Tibial nerve (tissue), 4 donors: ENCODE measurements at places on chromosomes 4 and X.
A peak's percentile ranks its signal among the peaks of the same experiment; 100 is the strongest.

DNA sequence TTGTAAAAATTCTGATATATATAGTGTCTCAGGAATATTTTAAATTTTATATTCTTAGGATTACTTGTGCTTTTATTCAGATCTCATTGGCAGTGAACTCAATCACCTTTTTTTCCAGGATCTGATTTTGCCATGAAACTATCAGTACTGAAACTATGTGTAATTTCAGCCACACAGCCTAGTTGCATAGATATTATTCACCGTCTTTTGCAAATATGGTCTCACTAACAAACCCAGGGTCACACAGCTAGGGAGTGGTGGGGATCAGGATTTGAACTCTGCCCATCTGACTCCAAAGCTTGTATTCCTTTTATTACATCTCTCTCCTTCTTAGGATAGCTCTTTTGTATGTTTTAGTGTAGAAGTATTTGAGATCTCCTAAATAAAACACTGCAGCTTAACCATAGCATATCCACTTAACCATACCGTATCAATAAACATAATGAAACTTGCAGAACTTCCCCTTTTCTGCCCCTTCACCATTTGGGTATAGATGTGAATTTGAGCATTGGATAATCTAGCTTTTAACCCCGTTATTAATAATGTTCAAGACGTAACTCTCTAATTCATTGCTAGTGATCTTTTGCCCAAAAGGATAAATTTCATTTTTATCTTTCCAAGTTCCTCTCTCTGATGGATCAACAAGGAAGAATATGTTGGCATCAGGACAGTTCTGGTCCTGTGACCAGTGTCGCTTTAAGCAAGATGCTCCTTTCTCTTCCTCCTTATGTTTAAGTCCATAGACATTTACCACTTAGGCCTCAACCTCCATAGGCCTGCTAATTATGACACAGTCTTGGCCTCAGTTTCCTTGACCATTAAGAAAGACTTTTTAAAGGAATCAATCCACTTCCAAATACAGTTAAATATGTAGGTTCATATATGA is 74.6 kb downstream of the RAPGEF2 start:
- no peak for DNase-seq

DNA sequence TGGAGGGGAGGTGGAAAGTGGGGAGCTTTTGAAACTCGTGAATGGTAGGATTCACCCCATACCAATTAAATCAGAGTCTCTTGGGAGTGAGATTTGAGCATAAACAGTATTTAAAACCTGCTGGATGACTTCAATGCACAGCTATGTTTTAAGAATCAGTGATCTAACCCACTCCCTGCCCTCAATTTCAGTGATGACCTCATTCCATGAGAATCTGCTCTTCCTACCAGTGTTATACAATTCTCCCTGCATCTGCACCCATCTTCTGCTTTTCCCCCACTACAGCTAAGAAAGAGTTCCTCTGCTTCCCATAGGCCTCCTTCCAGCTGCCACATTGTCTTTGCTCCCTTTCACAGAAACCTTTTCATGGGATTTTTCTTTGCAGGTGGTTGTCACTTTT is 18.3 kb upstream of the H2AZ1 start:
- DNase-seq: no peak

- peak; percentile 27 for DNase-seq
These were observed 30.9 kb downstream of the RNF212 start for GRCh38 chr4:1082215-1083182.

- DNase-seq: no peak
These were observed 116.4 kb downstream of the ZNF827 start for GRCh38 chr4:145822181-145822580.

GRCh38 chrX:43141885-43142284 is 363.9 kb upstream of the PPP1R2C start:
- DNase-seq: no peak

DNA sequence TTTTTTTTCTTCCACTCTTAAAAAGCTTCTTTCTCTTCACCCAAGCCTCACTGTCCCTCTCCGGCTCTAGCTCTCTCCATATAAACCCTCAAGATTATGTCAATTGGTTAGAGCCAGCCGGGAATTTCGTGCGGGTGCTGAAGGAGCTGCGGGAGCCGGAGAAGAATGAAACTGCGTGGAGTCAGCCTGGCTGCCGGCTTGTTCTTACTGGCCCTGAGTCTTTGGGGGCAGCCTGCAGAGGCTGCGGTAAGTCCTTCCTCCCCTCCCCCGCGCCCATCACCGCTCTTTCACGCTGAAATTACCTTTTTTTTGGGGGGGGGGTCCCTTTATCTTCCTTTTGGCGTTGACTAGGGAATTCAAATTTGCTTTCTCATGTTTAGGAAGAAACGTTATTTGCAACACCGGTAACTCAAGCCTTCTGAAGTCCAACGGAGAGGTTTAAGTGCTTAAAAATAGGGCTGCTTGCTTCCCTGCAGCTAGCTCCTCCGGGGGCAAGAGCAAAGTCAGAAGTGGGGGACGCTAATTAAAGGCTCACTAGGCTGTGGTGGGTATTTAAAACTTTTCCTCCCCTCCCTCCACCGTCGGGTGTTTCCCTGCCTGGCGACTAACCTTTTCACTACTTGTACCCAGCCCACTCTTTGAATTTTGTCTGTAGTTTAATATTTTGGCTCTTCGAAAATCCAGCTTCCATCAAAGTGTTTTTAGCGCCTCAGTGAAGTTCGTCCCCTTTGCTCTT is 491 bp downstream of the COL4A5 start:
- no peak for DNase-seq

DNA sequence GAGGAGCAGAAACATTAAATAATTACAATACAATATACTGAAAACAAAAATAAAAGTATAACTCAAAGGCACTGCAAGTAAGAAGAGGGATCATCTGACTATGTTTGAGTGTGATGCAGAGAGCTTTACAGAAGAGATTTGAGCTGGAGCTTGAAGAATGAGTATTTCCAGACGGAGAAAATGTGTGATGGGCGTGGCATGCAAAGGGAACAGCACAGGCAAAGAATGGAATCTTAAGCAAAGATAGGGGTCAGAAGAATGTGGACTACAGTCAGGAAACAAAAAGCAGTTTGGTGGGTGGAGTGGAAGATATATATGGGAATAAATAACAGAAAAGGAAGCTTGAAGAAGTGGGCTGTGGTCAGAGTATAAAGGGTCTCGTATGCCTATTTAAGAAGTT is 45.5 kb downstream of the OPHN1 start:
- DNase-seq: no peak

GRCh38 chrX:27599928-27600327 is 9.8 kb downstream of the DCAF8L2 start:
- no peak for DNase-seq

- no peak for DNase-seq
These were observed 118.4 kb downstream of the APBB2 start for GRCh38 chr4:41095973-41096372.

DNA sequence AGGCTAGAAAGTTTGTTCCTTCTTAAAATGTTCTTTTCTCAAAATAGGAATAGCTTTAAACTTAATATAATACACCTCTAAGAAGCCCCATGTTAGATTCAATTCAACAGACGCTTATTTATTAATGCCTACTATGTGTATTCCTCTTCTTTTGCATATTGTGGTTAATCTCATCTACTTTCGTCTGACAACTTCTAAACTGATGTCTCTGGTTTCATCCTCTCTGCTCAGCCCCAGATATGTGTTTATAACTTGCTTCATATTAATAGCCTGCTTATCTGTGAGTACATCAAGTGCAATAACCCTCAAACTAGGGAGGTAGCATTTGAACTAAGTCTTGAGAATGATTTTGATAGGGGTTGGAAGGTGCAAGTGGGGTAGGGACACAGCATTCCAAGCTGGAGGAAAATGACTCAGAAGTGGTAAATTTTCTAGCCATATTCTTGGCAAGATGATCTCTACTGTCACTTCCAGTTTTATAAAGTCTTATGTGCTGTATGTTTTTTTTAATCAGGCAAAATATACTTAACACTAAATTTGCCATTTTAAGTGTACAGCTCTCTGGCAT is 37.0 kb downstream of the STK26 start:
- no peak for DNase-seq

DNA sequence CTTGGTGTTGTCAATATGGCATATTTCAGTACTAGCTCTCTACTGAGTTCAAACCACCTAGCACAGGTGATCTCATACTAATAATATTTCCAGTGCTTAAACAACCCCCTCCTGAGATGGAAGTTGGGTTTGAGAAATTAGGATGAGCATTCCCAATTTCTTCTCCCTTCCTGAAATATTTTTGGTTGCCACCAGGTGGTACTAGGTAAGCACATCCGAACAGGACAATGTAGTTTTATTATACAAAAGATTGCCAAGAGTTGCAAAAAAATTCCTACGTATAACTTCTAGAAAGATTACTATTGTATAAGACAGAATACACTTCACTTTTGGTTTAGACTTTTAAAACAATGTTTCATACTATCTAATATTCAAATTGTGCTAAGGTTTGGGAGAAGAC is 484.5 kb downstream of the PACRGL start:
- no peak for DNase-seq

DNA sequence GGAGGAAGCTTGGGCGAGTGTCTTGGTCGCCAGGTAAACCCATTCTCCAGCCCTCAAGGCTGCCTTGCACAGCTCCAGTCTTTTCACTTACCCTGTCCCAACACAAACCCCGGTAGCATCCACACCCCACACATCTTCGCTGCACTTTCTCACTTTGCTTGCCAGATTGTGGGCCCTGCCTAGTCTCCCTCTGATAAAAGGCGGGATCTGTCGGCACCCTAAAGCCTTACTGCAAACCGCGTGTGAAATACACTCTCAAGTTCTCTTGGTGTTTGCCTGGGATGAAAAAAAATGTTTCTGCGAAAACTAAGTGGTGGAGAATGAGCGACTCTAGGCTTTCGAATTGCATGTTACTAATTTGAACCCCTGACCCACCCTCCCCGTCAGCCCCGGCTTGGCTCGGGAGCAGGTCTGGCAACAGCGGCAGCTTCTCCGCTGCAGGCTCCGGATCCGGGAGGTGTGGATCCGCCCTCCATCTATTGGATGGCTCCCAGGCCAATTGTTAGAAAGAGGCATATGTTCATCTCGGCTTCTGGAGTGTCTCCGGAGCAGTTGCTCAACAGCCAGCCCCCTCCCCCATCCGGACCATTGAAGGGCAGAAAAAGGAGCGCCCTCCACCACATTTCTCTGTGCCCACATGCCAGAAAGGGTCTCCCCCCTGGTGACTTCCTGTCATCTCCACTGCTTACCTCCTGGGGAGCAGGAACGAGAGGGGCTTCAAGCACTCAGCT is 3.0 kb upstream of the CITED1 start:
- peak; percentile 63 for DNase-seq

DNA sequence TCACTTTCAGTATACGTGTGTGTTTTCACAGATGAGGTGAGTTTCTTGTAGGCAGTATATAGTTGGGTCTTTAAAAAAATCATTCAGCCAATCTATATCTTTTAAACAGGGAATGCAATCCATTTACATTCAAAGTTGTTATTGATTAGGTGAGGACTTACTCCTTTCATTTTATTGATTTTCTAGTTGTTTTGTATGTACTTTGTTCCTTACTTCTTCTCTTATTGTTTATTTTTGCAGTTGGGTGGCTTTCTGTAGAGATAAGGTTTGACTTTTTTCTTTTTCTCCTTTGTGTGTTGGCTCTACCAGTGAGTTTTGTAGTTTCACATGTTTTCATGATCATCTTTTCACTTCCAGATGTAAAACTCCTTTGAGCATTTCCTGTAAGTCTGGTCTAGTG is 83.1 kb downstream of the MAGED1 start:
- no peak for DNase-seq

DNA sequence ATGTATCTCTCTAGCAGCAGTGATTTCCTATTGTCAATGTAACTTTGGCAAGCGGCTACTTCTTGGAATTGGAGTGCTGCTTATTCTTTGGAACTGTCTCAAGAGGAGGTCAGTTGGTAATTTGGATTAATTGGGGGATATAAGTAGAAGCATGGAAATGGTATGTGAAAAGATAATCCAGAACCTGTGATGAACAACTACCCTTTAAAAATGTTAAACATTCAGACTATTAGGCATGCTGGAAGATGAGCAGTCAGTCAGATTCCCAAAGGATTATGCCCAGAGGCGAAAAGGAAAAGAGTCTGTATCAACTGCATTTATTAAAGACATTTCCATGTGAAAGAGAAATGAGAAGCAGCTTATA is 62.5 kb downstream of the SEC24D start:
- DNase-seq: no peak

DNA sequence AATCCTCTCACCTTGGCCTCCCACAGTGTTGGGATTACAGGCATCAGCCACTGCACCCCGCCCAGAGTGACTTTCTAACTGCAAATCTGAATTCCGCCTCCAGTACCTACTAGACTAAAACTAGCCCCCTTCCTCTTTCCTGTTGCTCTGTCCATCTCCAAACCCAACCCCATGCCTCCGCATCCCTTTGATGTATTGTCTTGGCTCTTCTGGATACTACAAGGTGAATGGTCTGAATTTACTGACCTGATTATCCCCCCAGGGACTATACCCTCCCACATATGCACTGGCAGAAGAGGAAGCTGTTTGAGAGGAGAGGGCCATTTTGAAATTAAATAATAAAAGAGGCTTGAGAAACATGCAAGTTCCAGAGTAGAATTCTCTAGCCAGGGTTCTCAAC is 17.7 kb upstream of the TFDP3 start:
- DNase-seq: no peak

DNA sequence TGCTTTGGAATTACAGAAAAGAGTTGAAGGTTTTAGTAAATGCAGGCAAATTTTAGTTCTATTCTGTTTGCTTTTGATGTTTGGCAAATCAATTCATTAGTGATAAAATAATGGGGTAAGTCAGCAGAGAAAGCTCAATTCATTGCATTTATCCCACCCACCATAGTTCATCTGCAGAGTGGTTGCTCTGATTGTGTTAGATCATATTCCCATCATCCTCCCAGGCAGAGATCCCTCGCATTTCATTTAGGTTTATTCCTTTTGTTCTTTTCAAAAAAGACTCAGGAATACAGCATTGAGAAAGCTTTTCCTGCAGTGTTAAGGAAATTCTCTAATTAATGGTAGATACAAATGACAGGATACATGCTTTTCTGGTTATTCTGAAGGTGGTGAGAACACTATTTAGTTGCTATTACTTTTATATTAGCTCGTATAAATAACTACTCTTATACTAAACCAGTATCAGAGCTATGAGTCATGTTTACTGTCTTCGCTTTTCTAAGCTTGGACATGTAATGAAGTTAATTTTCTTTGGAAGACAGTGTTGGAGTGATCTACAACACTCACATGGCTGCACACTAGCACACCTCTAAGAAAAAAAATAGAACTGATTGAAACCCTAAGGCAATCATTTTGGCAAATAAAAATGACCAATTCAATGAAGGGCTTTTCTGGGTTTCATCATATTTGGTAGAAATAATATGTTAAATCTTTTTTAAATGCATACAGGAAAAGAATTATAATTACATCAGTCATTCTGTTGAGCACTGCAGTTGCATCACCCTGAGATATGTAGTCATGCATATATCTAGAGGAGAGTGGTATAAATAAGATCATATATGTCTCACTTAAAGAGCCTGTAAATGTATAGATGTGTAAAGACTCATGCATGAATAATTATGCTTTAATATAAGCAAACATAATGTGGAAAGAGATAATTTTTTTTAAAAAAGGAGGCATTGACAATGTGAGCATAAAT is 351.6 kb downstream of the PCDH7 start:
- no peak for DNase-seq

- DNase-seq: no peak
These were observed 7.7 kb upstream of the HAND2 start for GRCh38 chr4:173537613-173538147.

- no peak for DNase-seq
These were observed 106.8 kb upstream of the NKX1-1 start for GRCh38 chr4:1512738-1513660.

GRCh38 chrX:139862208-139862607 is 70.6 kb downstream of the ATP11C start:
- DNase-seq: no peak
